Right ventricle myocardium superior (tissue), 1 donor: ENCODE measurements at places on chromosomes 13 and 19. TPM values are rescaled to one million over a fixed set of nuclear protein-coding genes. Genes with fewer than 3 reads are reported as not detected.

- DNase-seq: no peak
Measured at GRCh38 chr13:78193846-78194245, 275.2 kb upstream of the EDNRB start.

GRCh38 chr13:98396071-98396710 lies 180.7 kb downstream of the STK24 start:
- no peak for DNase-seq

Gene CCL25
- not detected for total RNA-seq

Gene CEACAM7
- total RNA-seq: not detected

Gene SPINT2
- total RNA-seq: 8.7 TPM

DNA sequence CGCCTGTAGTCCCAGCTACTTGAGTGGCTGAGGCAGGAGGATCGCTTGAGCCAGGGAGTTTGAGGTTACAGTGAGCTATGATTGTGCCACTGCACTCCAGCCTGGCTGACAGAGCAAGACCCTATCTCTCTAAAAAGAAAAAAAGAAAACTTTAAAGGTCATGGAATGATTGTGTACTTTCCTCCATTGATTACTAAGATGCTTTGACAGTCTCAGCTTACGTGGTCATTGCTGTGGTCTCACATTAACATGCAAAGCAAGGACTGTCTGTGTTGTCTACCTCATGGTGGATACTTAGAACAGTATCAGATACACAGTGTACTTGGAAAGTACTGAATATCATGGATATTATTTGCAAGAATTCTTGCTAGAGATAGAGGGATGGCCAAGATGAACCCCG lies 14.0 kb upstream of the TNFSF14 start:
- no peak for DNase-seq

Gene CD22
- total RNA-seq: 0.56 TPM

Gene SWSAP1
- total RNA-seq: 1.2 TPM

GRCh38 chr13:109655206-109655600 lies 131.2 kb downstream of the IRS2 start:
- DNase-seq: no peak

GRCh38 chr13:37163641-37164265 lies 58.3 kb upstream of the CSNK1A1L start:
- no peak for DNase-seq

DNA sequence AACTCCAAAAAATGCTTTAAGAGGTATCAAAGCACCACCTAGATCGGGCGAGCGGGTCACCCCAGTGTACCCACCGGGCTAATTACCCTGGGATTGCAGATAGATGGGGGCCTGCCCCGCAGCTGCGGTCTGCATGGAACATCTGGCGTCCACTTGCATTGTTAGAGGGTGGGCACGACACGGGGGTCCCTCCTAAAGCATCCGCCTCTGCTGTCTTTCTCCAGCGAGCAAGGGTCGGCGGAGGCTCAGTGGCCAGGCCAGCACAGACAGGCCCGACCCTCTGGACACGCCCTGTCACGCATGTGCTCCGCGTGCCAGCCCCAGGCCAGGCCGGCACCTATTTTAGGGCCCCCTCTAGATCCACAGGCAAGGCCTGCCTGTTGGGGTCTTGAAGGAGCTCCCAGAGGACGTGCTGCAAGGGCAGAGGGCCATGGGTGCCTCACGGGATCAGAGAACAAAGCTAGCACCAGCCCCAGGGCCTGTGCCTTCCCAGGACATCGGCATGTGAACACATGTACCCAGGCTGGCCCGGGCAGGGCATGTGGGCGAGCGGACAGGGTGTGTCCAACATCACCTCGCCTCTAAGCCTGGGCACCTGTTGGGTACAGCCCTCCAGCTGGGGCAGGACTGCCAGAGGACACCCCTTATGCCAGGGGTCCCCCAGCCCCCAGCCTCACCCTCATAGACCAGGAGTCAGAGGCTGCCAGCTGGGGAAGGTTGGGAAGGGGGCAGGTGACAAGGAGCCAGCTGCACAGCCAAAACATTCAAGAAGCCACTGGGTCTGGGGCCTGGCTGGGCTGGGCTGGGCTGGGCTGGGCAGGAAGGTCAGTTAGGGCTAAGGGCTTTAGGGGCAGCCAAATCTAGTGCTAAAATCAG lies 35.6 kb upstream of the NANOS3 start:
- peak; percentile 76 for DNase-seq

- no peak for DNase-seq
Measured at GRCh38 chr13:77415253-77416071, 88.6 kb upstream of the MYCBP2 start.

GRCh38 chr19:17703824-17704463 lies 15.3 kb upstream of the MAP1S start:
- peak; percentile 79 for DNase-seq

Gene CEACAM5
- not detected for total RNA-seq

DNA sequence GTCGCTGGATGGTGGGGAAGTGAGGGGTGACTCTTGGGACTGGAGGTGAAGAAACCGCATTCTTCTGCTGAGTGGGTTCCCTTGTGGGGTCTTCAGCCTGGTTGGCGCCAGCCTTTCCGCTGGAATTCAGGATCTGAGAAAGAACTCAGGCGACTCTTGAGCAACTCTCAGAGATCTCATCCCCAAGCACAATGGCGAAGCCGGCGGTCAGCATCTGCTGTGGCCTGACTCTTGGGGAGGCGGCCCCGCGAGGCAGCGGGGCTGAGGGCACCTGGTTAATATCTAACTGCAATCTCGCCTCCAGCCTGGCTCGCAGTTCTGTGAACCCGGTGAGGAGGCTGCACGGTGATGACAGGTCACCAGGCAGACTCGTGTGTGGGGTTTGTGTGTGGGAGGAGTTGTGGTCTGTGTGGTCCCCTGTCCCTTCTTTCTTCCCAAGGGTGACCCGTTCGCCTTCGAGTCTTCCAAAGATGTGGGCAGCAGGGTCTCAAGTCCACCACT lies 883 bp downstream of the ZNF441 start:
- peak; percentile 55 for DNase-seq

- no peak for DNase-seq
Measured at GRCh38 chr19:43132696-43133095, 50.2 kb upstream of the PSG2 start.

DNA sequence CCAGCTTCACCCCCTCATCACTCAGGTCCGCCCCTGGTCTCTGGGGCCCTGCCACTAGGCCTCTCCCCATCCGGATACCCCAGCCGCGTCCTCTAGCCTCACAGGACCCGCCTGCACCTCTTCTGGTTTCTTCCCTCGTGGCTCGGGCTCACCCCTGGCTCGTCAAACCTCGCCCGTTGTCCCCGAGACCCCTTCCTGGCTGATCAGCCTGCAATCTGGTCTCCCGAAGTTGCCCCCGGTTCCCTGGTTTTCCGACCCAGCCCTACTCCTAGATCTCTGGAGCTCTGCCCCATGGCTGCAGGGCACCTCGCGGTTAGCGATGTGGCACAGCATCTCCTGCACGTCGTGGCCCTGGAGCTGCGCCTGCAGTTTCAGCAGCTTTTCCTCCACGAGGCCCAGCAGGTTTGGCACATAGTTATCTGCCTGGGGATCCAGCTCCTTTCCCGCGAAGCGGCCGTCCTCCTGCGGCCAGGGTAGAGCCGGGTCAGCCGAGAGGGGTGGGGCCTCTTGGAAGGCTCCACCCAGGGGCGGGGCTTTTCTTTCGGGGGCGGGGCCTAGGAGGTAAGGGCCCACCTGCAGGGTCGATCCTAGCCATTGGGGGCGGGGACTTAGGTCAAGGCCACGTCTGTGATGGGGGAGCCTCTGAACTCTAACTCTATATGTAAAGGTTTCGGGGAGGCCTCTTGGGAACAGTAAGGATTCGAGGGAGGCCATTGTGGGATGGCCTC lies 2.4 kb upstream of the RGL3 start:
- DNase-seq: peak; percentile 63

Gene ZNF44
- total RNA-seq: 8.6 TPM

Gene LSR
- total RNA-seq: 4.5 TPM

GRCh38 chr13:39462428-39462827 lies 140.6 kb downstream of the LHFPL6 start:
- DNase-seq: no peak

DNA sequence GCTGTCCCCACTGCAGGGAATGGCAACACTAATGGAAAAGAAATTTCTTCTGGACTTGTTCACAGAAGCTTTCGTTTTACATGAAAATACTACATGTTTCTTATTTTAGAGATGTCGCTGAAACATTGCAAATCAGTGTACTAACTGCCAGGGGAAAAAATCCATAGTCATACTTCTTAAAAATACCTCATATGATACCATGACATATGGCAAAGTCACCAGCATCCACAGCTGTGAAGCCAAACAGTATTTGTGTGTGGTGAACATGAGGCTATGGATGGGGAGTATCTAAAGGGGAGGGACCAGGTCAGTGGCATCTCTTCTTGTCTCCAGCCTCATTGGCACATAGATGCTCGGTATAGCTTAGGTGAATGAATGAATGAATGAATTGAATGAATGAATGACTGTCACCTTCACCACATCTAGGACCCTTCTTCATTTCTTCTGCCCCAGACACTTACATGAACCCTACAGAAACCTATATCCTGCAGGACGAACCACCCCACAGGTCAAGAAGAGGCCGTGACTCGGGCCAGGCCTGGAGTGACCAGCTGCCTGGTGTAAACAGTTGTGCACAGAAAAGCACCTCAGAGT lies 14.6 kb upstream of the CD33 start:
- no peak for DNase-seq
